Fibroblast of the aortic adventitia (primary cell): ENCODE measurements at places on chromosomes 11 and 22. TPM values are rescaled to one million over a fixed set of nuclear protein-coding genes. Genes with fewer than 3 reads are reported as not detected.
A peak's percentile ranks its signal among the peaks of the same experiment; 100 is the strongest.

DNA sequence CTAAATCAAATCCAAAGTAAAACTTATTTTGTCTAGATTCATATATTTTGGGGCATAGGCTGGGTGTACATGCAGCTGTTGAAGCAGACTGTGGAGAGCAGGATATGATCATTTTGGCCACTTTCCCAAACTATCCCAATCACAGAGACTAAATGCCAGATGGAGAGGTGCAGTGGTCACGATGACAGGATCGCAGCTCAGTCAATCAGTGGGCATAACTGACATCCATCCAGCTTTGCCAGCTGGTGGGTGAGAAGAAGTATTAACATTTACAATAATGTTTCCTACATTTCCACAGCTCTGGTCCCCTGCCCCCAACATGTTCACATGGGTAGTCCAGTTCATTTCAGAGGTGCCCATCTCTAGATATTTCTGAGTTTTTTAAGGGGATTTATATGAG, 255.5 kb upstream of the SESN3 start:
- DNase-seq: no peak

- no peak for DNase-seq
Observed at GRCh38 chr11:68767672-68768071, 16.4 kb upstream of the TESMIN start.

DNA sequence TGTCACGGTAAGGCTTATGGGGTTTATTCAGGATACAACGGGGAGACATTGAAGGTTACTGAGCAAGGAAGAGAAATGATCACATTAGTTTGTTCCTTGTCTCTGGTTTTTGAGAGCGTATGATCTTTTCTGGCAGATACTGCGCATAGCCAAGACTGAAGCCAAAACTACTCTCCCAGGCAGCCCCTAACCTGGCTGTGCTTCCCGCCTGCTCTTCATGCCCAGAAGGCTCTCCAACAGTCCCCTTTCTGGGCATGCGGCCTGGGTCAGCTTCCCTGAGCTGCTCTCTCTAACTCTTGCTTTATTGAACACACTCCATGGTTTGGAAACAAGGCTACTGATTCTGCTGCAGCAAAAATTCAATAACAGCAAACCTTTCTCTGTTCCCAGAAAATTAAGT, 306.6 kb downstream of the BUD13 start:
- no peak for DNase-seq

DNA sequence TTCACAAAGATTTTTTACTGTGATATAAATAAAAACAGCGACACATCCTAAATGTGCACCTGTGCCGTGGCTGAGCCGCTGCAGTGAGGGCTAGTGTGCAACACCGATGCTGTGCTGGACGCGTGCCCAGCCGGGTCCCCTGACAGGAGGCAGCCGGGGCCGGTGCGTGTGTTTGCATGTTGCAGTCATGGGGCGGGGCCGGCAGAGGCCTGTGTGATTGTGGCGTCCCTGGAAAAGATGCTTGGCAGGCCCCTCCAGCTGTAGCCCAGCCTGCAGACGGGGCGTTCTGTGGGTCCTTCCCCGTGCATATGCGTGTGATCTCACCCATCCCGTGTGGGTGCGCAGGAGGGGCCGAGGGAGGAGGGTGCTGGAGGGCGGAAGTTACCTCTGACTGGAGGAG, 30.6 kb downstream of the MUC6 start:
- DNase-seq: peak; percentile 27

DNA sequence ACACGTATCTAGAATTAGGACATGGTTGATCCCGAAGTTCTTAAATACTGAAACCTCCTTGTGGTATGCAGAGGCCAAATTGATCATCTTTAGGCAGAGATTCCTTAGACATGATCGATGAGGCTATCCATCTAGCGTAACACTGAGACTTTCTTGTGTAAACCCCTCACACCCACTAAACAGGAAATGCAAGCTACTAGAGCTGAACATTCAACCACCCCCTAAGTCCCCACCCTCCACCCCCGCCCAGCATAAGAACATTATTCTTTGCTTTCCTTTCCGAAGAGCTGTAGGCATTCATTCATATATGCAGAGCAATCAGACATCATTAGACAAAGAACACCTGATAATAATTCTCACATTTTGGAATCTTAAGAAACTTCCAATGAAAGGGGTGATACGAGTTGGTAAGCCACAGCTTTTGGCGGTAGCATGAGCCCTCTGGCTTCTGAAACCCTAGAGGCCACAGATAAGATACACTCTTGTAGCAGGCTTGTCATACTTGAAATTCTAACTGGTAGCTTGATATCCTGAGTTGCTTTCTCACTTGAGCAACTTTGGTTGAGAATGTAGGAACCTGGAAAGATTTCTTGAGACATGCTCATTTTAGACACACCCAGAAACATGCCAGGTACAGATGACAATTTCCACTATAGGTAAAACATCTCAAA, 42.2 kb downstream of the FLI1 start:
- no peak for DNase-seq

DNA sequence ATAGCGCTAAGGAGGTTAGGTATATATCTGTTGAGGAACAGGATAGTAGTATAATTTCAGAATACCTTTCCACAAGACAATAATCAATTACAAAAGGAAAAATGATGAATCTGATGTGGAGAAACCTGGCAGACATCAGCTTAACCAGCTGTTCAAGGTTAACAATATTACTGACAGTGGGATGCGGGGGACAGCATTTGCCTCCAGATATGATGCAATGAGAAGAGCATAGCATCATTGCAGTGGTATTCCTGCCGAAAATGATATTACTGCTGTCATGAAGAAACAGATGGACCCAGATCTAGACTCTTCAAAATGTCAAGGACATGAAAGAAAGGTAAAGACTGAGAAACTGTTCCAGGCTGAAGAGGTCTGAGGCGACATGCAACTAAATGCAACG, 49.7 kb downstream of the RBFOX2 start:
- no peak for DNase-seq

- DNase-seq: no peak
Observed at GRCh38 chr11:17594686-17595192, 47.7 kb downstream of the OTOG start.

- DNase-seq: no peak
Observed at GRCh38 chr11:116148056-116148455, 624.7 kb downstream of the BUD13 start.

GRCh38 chr22:50070366-50070765, 12.3 kb upstream of the TTLL8 start:
- DNase-seq: no peak

- peak; percentile 22 for DNase-seq
Observed at GRCh38 chr11:86588566-86589090, 83.8 kb downstream of the ME3 start.

GRCh38 chr22:43449831-43450225, 38.0 kb downstream of the MPPED1 start:
- no peak for DNase-seq

- DNase-seq: no peak
Observed at GRCh38 chr11:18332302-18332701, 9.9 kb downstream of the GTF2H1 start.

DNA sequence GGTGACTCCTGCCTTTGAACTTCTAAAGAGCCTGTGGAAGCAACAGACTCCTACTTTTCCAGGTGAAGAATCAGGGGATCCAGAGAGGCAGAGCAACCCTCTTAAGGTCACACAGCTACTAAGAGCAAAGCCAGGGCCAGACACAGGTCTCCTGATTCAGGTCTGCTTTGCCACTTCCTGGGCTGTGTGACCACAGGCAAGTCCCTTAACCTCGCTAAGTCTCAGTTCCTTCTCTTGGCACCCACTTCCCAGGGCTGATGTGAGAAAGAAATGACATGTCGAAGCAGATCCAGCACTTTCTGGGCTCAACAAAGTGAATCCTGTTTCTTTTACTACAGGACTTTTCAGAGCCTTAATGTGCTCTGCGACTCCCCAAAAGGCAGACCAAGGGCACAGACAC, 30.2 kb downstream of the UQCR10 start:
- DNase-seq: no peak

DNA sequence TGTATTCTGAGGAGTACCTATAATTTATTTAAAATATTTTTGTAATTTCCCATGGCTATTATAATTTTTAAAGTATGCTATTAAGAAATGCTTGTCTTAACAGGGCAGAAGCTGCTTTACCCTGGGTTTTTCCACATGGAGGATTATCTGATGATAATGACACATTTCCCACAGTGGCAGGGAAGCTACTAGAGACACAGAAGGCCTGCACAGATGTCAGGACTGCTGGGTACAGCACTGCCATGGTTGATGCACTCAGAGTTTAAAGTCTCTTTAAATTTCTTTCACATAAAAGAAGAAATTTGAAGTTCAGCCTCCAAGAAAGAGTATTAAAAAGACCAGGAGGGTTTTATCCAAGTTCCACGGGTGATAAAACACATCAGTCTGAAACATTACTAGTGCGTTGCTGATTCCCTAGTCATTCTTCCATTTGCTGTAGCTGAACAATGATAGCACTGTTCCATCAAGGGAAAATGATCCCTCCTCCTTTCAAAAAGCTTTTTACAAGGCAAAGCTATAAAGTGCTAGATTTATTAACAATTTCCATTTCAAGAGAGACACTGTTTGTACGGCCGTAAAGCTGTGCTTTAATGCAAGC, 363.0 kb downstream of the CNTN5 start:
- no peak for DNase-seq

- DNase-seq: no peak
Observed at GRCh38 chr11:33842236-33842915, 49.5 kb downstream of the LMO2 start.

DNA sequence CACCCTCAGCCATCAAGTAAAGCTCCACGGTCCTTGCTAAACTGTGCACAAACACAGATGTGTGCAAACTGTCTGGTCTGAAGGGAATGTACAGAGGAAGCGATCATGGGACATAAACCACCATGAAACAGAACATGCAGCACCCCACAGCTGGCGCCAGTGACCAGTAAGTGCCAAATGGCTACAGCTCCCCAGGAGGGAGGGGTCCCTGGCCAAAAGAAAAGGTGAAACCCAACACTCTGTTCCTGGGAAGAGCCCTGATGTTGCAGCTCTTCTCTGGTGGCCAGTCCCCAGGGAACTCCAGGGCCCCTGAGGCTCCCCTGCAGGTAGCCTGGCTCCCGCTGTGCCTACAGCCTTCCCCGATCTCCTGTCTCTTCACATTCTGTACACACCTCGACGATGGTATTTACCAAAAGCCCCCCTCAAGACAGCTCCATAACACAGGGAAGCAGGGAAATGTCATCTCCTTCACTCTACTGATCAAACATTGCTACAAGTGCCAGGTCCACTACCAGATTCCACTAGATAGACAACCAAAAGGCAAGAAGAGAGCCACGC, 2.9 kb downstream of the DGCR6L start:
- no peak for DNase-seq

DNA sequence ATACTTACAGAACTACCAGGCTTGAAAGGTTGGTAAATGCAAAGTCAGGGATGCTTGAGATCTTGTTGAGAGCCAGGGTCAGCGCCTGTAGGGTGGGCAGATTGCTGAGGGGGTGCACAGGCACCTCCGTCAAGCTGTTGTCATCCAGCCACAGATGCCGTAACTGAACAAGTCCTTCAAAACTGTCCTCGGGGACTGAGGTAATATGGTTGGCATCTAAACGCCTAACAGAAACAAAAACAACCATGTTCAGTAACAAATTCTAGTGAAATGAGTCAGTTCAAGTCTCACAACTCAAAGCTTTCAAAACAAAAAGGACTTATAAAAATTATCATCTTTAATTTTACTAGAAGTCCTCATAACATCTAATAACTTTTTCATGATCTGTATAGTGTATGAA, 22.2 kb upstream of the CCDC34 start:
- peak; percentile 83 for DNase-seq

- no peak for DNase-seq
Observed at GRCh38 chr11:23509023-23509422, 648.7 kb upstream of the CCDC179 start.

DNA sequence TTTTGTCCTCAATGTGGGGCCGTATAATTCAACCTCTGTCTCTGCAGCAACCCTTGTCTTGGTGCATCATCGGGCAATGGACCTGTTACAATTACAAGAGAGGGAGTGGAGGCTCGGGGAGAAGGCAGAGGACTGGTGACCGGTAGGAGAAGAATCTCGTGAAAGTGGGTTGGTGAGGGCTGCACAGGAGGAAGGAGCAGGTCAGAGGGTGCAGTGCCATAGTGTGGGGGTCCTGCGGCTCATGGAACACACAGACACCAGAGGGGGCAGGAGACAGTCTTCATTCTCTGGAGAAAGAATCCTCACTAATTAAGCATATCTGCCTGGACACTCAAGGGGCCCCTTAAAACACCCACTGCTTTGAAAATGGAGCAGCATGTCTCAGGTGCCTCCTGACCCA, 174.7 kb upstream of the B3GAT1 start:
- no peak for DNase-seq

DNA sequence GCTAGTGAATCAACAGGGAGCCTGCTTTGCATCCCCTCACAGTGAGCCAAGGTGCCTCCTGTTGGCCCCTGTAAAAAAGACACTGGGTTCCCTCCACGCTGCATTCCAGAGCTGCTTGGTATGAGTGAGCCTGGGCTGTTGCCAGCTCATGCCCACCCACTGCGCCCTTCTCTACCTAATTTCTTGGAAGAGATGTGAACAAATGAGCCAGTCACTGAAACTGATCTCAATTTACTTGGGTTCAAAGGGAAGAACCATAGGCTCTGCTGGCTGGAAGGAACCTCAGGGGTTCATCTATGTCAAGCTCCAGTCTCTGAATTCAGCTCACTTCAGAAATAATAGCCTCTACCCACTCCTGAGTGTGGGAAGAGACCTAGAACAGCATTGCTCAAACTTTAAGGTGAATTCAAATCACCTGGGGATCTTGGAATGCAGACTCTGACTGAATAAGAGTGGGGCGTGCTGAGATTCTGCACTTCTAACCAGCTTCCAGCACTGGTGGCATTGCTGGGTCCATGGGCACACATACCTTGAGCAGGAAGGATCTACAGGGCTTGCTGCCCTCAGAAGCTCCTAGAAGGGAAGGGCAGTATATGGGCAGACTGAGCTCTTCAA, 5.4 kb upstream of the TMPRSS4 start:
- no peak for DNase-seq

NRGN gene
- total RNA-seq: 0.27 and 0.33 TPM in 2 replicates

LRRC55 gene
- total RNA-seq: not detected in 2 replicates

SLC1A2 gene
- total RNA-seq: 10.5 and 23.6 TPM in 2 replicates

ADAMTS8 gene
- 2.6 TPM in 1 of 2 replicates, not detected in the other for total RNA-seq

TRIM21 gene
- 15.4 and 15.6 TPM in 2 replicates for total RNA-seq

CST6 gene
- total RNA-seq: 1.7 TPM in 1 of 2 replicates, not detected in the other
